ENCODE measurements at places on chromosomes 2 and 18. TPM values are rescaled to one million over a fixed set of nuclear protein-coding genes. Genes with fewer than 3 reads are reported as not detected.

The MAPRE3 gene
- 11.4 TPM for total RNA-seq

The SPATA3 gene
- not detected for total RNA-seq

The PLGLB2 gene
- total RNA-seq, result not detected

GRCh38 chr2:39731546-39731945, 47.5 kb downstream of the THUMPD2 start:
- DNase-seq, result no peak

DNA sequence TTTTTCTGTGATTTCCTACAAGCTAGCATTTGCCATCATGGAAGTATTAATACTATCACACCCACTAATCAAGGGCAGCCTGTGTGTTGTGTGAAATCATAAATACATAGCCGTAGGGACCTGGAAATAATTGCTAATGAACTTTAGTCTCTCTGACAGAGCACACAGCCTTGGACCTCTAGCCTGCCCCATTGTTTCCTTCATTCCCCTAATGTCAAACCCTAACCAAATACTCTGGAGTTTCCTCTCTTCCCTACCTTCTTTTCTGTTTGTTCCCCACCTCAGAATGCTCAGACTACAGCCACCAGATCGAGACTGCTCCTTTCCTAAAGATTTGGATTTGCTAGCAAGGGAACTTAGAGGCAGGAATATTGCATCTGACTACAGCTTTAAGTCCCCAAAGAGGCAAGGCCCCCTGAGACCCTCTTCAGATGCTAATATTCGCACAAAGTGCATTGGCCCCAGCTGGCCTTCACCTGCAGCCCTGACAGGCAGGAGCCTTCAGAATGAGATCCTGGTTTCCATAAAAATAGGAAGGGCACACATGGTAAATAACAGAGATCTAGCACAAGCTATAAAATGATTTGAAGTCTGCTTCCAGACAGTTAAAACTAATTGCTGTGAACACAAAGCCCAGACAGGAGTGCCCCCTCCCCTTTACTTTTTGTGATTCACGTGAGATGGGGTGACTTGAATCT, 279.2 kb upstream of the DCC start:
- DNase-seq, result no peak

GRCh38 chr2:133475610-133476009, 92.7 kb downstream of the NCKAP5 start:
- no peak for DNase-seq

The CYBRD1 gene
- total RNA-seq, result 212 TPM

DNA sequence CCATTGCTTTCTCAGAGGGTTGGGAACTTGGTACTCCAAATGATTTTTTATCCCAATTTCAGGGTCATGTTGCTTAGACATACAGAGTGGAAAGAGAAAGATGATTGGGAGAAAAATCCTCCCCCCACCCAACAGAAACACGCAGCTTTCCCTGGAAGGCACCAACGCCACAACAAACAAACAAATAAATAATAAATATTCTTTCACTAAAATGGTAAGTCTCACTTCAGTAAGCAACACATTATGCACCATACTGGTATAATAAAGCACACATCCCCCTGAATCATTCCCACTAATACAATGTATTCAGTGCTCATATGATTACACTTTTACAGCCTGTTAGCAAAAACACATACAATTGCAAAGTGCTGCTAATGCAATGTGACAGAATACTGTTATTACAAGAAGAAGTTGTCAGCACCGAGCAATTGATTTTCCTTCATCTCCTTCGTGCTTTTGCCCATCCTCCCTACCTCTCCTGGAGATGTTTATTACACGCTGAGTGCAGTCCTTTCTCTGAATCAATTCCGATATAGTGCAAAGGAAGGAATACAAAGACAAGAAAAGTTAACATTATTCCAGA, 359.9 kb downstream of the TXNL1 start:
- no peak for DNase-seq

GRCh38 chr2:148027822-148028221, 6.9 kb downstream of the MBD5 start:
- no peak for DNase-seq

DNA sequence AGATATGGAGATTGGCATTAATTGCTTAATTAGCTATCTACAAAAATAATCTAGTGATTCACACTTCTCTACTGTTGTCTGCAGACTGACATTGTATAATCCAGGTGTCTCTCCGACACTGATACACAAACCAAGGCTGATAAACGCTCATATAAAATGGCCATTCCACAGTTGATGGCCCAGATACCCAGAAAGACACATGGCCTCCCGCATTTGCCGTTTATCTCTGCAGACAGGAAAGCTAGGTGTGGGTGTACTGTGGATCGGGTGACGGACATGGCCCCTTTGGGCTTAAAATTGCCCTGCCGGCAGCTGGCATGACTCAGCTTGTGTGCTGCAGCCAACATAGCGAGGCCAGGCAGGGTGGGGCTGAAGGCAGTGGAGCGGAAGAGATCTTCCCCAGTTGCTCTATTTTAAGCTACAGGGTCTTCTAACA, 18.5 kb downstream of the PMAIP1 start:
- no peak for DNase-seq

- DNase-seq, result no peak
Observed at GRCh38 chr2:106065983-106066820, 127.9 kb downstream of the UXS1 start.

DNA sequence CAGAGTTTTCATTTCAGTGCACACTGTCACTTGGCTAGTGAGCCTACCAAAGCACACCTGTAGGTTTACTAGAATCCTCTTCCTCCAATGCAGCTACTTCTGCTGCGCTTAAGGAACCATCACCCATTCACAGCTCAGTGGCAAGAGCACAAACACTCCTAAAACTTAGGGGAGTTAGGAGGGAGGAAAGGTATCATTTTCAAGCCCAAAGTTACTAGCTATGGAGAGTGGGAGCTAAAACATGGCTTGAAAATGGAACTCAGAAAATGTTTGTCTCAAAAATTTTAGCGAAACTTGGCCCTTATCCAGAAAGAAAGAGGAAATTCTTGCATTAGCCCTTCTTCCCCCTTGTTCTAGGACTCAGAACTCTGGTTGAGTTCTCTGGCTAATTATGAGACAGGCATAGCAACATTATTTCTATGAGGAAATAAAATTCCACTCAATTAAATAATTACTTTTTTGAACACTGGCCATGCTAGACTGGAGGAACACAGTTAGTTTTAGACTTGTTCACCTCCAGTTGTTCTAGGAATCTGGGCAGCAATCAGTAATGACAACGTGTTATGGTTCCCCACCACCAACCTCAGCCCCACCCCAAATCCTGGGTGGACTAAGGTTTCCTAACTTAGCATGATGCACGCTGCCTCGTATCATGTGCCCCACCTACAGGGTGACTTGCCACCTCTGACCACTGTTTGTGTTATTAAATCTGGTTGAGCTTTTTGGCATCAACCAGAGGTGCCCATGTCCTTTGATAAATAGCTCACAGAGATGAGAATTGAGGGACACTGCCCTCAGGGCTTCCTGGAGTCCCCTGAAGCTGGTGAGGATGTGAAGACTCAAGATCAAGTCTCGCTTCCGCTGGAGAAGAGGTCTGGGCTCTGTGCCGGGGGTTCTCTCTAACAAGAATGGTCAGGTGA, 32.8 kb downstream of the LPIN2 start:
- no peak for DNase-seq

DNA sequence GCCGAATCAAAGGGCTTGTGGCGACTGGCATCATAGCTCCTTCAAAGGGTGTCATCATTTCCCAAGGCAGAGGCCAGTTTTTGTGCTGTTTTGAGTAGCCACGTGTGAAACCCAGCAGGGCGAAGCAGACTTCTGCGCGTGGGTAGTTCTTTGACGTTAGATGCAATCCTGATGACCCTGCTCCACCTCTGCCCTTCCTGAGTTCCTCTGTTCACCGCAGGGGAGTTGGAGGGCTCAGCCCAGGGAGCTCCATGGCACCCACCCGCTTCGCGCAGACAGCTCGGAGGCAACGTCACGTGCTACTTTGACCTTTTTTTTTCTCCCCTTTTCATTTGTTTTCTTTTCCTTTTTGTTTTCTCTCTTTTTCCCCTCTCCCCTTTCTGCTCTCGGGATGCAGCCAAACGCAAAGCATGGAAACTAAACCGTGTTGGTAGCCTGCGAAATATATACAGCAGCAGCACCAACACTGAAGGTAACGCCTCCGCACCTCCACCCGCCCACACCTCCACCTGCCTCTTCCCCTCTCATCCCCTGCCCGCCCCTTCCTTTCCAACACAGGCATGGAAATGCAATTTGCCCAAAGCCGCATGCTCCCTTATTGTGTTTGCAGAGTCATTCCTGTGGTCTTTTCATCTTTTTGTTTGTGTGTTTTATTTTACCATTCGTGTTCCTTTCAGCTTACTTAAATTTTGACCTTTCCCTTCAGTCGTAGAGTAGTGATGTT, 153.6 kb downstream of the GBX2 start:
- no peak for DNase-seq

DNA sequence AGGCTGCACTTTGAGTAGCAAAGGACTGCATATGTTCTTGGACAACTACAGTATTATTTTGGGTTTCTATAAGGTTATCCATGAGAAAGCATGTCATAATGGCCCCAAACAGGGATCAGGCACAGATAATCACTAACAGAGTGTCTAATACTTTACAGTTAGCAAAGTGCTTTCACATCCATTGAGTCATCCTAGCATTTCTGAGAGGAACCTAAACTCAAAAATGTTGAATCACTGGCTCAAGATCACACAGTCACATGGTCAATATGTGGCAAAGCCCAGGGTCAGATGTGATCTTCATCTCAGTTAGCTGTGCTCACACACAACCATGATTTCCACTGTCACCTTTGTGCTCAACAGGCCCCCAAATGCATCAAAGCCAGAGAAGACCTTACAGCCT, 156.1 kb upstream of the VRK2 start:
- no peak for DNase-seq

DNA sequence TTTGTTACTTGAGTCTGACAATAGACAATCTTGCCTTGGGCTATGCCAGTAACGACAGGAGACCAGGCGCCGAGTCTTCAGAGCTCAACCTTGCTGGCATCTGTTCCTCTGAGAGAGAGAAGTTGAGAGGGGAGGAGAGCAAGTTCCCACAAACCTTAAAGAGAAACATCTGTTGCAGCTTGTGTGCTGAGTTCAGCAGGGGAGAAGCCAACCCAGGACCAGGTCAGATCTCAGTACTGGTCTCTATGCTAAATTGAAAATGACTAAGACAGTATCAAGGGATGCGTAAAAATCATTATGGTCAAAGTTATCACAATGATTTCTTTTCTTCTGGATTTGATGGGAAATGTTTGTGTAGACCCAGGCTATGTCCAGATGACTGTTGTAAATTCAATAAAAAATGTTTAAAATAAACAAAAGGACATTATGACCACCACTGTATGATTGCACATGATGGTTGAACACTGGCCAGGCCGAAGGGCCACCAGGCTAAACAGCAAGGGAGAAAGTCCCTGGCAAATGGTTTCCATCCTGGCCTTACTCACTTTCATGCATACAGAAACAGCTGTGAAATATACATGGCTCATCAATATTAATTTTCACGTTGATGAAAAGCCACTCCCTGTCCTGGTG, 100.3 kb upstream of the PMAIP1 start:
- DNase-seq, result no peak

The EML4 gene
- total RNA-seq, result 33.9 TPM

DNA sequence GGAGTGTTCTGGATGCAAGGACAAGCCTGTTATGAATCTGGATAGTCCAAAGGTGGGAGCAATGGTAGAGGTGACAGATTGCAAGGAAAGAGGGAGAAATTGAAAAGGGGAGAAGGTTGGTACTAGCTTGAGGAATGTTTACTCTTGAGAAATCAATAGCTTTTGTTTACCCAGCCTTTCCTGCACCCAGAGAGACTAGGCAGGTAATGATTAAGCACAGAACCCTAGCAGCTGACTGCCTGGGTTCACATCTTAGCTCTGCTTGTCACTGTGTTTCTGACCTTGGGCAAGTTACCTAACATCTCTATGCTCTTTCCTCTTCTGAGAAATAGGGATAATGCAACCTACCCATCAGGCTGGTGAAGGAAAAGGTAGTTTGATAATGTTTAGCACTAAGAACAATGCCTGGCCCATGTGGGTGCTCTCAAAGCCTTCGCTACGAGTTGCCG, 178.6 kb downstream of the MGAT5 start:
- DNase-seq, result no peak

The FAM124B gene
- 2.1 TPM for total RNA-seq

The COL5A2 gene
- 123 TPM for total RNA-seq

DNA sequence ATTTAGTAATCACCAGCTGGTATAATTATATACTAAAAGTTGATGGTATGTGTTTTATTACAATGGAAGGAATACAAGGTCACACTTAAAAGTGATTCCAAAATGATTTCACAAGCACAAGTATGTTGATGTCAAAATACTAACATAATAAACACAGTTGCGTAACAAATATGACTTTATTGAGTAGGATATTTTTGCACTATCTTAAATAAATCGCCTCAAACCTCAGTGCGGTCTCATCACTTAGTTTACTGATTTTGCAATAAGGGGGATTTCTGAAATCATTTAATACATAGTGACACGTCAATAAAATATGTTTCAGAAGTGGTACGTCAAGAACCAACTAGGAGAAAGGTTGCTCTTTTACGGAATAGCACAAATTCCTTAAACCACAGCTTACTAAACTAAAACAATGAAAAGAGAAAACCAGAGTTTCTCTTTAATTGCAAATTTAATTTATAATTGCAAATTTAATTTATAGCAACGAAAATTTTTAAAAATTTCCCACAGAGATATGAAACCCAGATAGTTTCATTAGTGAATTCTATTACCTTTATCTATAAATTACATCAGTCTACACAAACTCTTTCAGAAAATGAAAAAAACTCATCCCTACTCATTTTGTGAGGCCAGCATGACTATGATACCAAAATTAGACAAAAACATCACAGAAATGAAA, 304.0 kb upstream of the REG3G start:
- no peak for DNase-seq

- DNase-seq, result no peak
Observed at GRCh38 chr2:96816836-96817702, 1.0 kb downstream of the CNNM3 start.

DNA sequence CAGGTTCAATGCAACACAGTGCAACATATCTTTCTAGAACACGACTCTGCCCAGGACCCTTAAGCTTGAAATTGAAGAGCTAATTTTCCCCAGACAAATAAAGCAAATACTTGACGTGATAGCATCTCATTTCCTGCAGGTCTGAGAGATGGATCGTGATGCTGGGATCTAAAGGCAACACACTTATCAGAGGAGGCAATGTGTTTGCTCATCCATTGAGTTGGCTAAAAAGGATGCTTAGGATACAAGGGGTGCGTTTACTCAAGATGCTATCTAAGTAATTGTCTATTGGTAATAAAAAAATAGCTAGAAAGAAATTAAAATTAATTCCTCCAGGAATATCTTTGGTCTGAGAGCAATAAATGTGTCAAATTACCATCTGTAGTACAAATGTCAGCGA, 129.0 kb downstream of the SOCS6 start:
- DNase-seq, result no peak

The PLEKHH2 gene
- 19.9 TPM for total RNA-seq

- DNase-seq, result no peak
Observed at GRCh38 chr2:147976102-147976501, 44.4 kb downstream of the ORC4 start.
